AG10803 (cell line): ENCODE measurements at places on chromosomes 3 and 15.

DNA sequence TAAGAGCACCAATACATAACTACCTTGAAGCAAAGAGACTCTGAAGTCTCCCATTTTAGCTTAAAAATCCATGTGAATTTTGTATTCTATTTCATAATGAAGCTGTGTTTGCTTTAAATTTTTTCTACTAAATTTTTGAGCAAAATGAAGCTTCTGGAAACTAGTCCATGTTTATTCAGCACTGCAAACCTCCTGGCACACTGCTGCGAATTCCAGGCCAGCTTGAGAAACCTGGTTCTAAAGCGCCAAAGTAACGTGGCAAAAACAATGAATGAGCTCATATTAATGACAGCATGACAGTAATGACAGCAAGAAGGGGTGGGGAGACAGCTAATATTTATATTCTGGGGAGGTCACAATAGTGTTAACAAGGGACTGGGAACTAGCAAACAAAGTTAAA is 25.7 kb downstream of the CEP152 start:
- peak; percentile 31 for DNase-seq

DNA sequence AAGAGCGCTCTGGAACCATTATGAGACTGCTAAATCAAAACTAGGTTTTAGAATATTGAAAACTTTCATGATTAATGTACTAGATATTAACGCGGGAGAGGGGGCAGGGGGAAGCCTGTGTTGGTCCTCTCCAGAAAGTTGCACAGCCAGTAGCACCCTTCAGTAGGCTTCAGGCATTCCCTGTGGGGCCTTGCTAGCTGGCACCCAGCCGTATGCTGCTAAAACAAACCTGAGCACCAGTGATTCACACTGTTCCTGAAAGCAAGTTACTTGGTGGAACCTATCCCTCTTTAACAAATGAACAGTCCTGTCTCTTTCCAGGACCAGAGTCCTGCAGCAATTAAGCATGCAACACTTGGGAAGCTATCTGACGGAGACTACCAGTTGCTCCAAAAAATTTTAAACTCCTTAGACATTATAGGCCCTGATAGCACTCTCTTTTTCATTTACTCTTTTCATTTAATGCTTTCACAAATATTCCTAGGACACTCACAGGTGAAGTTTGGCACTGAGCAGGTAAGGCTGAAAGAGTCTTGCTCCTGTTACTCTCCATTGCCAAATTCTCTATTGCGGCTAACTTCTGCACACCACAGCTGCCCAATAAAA is 1.2 kb upstream of the ATRIP start:
- no peak for DNase-seq

DNA sequence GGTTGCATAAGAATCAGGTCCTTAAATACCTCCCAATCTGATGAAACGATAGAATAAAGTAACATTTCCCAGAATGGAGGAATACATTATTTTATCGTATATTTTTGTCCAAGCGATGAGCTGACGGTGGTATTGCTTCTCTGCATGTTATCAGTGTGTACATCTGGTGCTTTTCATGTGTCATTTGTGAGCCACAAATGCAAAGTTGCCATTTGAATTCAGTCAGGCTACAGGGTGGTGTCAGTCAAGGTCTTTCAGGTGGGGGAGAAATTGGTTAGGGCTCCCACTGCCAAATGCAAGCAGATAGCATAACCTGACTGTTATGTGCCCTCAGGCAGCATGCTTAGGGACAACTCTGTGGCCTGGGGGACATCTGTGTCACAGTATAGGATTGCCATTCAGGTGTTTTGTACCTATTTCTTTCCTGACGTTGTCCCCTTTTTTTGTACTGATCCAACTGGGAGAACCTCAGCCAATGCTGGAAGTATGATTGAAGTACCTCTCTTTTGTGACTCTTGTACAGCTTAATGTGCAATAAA is 26.5 kb upstream of the TIMP4 start:
- no peak for DNase-seq

GRCh38 chr3:42736531-42736930 is 33.9 kb upstream of the HHATL start:
- no peak for DNase-seq

DNA sequence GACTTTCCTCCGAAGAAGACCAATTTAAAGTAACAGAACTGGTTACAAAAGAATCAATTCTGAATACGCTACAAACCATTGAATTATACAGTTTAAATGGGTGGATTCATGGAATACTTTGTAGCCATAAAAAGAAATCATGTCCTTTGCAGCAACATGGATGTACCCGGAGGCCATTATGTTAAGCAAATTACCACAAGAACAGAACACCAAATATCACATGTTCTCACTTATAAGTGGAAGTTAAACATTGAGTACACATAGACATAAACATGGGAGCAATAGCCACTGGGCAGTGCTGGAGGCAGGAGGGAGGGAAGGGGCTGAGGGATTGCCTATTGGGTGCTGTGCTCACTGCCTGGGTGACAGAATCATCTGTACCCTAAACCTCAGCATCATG is 61.3 kb downstream of the EDEM1 start:
- no peak for DNase-seq
